Stimulated activated CD8-positive, alpha-beta memory T cell treated with anti-CD3 and anti-CD28 coated beads, Interleukin-4, amount 100 ng/mL, for 1 hour (primary cell): ENCODE measurements at places on chromosomes 13 and 19.

GRCh38 chr19:46901701-46902401 is 41.1 kb downstream of the ARHGAP35 start:
- DNase-seq = no peak

DNA sequence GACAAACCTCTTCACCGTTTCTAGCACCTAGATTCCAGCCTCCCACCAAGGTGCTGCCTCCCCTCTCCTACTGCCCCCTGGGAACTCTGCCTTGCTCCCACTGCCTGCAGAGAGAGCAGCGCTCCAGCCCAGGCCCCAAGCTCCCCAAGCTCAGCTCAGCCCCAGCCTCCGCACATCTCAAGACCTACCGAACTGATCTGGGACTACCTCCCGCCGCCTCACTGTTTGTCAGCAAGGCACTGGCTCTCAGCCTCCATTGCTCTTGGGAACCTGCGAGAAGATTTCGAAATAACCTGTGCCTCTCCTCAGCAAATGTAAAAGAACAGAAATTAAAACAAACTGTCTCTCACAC is 92.4 kb upstream of the GPR183 start:
- DNase-seq = no peak

- no peak for DNase-seq
These were observed 101.2 kb downstream of the WASF3 start for GRCh38 chr13:26658448-26659385.

- DNase-seq = no peak
These were observed 13.9 kb downstream of the DZIP1 start for GRCh38 chr13:95630593-95630992.

GRCh38 chr13:46515803-46516202 is 37.2 kb upstream of the LRCH1 start:
- no peak for DNase-seq

DNA sequence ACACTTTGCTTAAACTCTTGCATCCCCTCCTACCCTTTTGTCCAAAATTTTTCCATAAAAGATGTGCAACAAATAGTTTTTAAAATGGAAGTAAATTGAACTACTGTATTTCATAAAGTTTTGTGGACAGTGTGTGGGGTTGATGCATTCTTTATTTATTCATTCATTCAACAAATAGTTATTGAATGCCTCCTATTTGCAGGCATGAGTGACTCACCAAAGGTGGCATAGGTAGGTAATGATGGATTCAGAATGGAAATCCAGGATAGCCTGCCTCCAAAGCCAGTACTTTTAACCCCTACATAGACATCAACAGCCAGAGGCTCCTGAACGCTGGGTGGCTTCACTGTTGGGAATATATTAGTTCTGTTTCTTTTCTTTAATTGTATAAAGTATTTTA is 2.4 kb upstream of the CSNK1A1L start:
- no peak for DNase-seq

GRCh38 chr13:93945621-93946020 is 533.9 kb downstream of the DCT start:
- DNase-seq = no peak

DNA sequence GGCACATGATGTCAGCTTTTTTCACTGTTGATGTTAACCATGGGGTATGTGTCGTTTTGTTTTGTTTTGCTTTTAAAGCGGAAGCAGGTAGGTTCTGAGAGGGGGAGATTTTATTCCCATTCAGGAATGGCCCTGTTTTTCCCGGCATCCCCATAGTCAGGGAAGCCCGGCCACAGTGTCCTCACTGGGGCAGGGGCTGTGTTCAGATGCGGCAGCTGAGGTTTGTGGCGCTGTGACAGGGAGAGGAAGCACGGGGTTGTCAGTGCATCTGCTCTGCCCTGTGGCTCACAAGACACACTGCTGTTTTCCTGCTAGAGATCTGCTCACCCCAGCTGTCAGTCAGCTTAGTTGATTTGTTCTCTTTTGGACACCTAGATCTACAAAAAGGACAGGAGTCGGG is 27.6 kb downstream of the ANKRD27 start:
- no peak for DNase-seq

DNA sequence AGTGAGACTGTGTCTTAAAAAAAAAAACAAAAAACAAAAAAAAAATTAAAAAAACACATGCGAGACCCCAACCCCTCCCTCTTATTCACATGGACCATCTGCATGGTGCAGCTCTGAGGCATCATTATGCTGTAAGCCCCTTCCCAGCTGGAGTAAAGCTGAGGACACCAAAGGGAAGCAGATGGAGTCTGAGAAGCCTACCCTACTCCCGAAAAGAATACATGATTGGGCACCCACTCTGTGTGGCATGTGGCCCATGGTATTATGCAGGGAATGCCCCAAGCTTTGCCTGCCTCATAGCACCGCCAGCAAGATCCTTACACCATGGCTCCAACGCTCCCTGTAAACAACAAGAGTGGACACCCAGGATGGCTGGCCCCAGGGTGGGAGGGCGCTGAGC is 4.7 kb downstream of the PTH2 start:
- DNase-seq = no peak

DNA sequence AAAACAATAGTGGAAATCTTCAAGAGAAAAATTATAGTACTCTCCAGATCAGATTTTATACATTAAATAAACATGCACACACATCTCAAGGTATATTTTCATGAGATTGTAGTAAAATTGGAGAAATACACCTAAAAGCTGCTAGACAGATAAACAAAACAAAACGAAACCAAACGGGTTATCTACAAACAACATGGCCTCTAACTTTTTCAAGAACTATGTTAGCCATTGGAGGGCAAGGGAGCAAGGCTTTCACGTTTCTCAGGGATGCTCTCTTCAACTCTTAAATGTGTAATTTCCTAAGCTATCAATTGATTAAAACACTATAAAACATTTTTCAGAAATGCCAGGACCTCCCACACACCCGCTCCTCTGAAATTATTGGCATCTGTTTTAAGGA is 1262.4 kb upstream of the PCDH20 start:
- no peak for DNase-seq

DNA sequence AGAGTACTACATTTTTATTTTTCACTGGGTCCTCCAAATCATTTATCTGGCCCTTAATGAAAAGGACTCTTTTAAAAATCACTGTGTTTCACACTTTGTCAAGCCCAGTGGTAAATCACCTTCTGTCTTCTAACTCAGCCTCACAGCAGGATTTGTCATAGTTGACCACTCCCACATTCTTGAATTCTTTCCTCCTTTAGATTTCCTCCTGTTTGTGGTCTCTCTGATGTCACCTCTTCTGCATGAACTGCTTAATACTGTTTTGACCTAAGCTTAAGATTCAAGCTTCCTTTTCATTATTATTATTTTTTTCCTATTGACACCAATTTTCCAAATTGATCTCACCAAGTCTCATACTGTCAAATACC is 899.8 kb upstream of the MIR17HG start:
- no peak for DNase-seq

GRCh38 chr13:47932950-47933923 is 67.8 kb downstream of the SUCLA2 start:
- DNase-seq = no peak

- no peak for DNase-seq
These were observed 184.8 kb downstream of the SHISA2 start for GRCh38 chr13:25867038-25867437.

DNA sequence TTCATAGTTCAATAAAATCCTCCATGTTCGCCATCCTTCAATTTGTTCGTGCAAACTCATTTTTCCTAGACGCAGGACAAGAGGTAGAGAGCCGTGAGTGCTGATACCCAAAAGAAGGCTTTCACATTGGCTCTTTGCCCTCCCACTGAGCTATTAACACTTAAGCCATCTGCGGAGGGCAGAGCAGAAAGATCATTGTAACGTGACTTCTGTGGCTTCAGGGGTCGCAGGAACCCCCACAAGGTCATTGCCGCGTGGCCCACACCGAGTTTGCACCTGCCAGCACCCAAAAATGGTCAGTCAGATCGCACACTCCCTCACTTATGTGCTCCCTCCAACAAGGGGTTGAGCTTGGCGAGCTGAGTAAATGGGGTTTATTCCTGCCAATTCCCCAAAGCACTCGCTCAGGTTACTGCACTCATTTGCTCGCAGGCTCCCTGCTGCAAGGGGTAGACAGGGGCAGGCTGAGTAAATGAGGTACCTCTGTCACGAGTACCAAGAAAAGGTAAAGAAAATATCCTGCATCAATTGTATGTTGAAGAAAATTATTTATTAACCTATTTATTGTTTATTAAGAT is 144.1 kb downstream of the PRR20E start:
- DNase-seq = no peak

GRCh38 chr13:75443356-75443958 is 38.5 kb downstream of the TBC1D4 start:
- no peak for DNase-seq

DNA sequence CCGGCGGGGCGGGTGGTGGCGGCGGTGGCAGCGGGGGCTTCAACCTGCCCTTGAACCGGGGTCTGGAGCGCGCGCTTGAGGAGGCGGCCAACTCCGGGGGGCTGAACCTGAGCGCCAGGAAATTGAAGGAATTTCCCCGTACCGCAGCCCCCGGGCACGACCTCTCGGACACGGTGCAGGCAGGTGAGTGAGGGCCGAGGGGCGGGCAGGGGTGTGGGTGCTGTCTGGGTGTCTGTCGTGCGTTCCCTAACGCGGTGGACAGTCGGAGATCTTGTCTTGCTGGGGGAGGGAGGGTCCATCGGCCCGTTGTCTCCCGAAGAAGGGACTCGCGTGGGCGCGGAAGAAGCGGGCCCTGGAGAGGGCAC is 533 bp downstream of the LRCH1 start:
- DNase-seq = no peak

DNA sequence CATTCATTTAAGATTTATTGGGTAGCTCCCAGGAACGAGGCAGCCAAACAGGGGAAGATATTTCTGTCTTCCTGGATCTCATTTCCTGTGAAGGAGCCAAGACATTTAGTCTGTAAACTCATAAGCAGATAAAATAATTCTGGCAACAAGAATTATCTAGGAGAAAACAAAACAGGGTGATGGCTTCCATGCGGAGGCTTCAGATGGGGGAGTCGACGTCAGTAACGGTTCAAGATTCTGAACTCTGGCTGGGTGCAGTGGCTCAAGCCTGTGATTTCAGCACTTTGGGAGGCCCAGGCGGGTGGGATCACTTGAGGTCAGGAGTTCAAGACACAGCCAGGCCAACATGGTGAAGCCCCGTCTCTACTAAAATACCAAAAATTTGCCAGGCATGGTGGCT is 1.3 kb downstream of the GNA15 start:
- no peak for DNase-seq

- no peak for DNase-seq
These were observed 53.5 kb upstream of the GPR183 start for GRCh38 chr13:99360696-99361095.

GRCh38 chr19:29842471-29843179 is 30.8 kb downstream of the CCNE1 start:
- DNase-seq = no peak

- no peak for DNase-seq
These were observed 12.4 kb downstream of the ATP12A start for GRCh38 chr13:24692561-24692960.

GRCh38 chr13:98650396-98651107 is 73.6 kb upstream of the STK24 start:
- DNase-seq = no peak

- DNase-seq = no peak
These were observed 516.5 kb downstream of the FGF9 start for GRCh38 chr13:22187329-22187728.

GRCh38 chr19:35438527-35438926 is 9.5 kb upstream of the FFAR2 start:
- DNase-seq = no peak

DNA sequence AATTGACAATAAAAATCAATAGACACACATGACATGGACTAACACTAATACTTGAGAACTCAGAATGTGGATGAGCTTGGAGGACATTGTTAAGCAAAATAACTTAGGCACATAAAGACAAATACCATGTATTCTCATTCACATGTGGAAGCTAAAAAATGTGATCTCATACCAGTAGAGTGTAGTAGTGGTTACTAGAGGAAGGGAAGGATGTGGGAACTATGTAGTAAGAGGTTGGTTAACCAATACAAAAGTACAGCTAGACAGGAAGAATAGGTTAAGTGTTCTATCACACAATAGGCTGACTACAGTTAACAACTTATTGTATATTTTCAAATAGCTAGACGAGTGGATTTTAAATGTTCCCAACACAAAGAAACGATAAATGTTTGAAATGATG is 415.8 kb upstream of the KLF12 start:
- no peak for DNase-seq

GRCh38 chr13:50531917-50532899 is 311.3 kb downstream of the DLEU7 start:
- DNase-seq = no peak

DNA sequence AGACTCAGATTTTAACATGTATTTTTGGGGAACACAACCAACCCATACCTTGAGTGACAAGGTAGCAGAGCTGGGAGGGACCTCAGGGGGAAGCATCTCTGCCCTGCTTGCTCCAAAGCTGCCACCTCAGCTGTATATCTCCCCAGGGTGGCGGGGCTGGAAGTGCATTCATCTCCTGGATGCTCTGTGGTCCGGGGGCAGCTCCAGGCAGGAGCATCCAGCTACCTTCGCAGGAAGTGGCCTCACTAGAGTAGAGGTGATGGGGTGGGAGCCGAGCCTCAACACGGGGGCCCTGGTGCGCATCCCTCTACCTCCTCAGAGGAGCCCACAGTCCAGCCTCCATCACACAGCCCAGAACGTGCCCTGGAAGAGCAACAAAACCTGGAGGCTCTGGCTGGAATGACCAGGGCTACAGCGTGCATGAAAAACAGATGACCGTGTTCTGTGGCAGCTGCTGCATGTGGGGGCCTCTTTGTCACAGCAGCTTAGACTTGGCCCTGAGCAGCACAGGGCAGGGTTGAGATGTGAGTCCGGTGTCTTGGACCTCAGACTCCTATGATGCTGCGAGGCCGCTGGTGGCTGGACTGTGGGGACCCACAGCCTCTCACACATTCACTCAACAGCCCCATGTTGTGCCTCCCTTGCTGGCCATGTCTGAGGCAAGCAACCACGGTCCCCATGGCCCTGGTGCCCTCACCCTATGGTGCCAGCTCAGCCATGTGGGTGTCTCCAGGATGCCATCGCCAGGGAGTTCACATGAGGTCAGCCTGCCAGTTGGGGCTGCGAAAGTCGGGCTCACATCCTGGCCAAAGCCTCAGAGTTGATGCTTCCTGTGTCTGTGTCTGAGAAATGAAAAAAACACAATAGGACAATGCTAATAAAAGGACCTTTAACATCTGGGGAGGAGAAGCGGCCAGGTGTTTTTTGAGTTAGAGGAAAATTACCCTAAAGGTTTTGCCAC is 17.1 kb upstream of the GAS6 start:
- no peak for DNase-seq

- DNase-seq = no peak
These were observed 586.5 kb downstream of the SLITRK6 start for GRCh38 chr13:85212692-85213091.

DNA sequence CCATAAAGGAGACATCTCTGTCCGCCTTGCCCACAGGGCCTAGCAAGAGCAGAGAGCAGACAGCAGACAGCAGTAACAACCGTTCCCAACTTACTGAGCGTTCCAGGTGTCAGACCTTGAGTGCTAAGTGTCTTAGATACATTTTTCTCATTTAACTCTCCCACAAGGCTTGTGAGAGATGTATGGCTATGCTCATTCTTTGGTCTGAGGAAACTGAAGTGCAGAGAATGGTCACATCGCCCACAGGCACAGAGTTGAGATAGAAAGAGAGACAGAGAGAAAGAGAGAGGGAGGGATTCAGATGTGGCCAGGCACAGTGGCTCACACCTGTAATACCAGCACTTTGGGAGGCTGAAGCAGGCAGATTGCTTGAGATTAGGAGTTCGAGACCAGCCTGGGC is 14.3 kb downstream of the MEIOSIN start:
- no peak for DNase-seq
